ENCODE measurements at places on chromosomes 7 and 10.

- DNase-seq = no peak
Measured at GRCh38 chr7:22935269-22935668, 78.7 kb downstream of the HYCC1 start.

- DNase-seq = peak; percentile 47
Measured at GRCh38 chr10:70348228-70348850, 34.1 kb downstream of the LRRC20 start.

DNA sequence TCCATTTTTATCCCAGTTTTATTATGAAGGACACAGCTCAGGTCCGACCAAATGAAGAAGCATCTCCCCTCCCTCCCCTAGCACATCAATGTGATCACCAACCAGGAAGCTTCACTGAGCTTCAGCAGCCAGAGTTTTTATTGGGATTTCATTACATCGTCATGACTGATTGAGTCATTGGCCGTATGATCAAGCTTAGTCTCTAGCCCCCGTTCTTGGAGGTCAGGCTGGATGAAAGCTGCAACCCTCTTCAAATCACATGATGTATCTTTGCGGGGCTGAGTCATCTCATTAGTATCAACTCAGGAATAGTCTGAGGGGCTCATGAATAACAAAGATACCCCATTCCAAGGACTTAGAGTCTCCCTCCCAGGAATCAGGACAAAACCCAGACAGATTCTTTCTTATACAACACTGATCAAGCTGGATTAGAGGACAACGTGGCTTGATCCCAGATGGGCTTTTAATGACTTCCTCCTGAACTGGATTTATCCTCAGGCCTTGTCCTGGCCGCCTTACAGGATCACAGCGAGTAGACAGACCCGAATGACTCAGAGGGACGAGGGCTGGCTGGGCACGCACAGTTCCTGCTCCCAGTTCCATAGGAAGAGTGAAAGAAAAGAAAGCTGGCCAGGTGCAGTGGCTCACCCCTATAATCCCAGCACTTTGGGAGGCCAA, 14.5 kb downstream of the LIMK1 start:
- DNase-seq = no peak

DNA sequence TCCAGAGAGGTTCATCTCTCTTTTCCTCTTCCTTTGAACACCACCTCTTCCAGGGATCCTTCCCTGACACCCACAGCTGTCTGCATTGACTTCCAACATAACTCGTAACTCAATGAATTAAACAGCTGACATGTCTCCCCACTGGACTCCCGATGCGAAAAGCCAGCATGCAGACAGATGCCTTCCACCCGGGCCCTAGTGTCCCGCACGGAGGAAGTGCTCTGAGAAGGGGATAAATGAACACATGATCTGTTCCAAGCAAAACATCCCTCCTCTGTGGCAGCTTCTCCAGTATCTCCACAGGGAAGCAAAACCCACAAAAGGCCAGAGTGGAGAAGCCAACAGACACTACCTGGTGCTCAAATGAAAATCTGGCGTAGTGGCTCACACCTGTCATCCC, 28.3 kb downstream of the OGDHL start:
- DNase-seq = no peak

DNA sequence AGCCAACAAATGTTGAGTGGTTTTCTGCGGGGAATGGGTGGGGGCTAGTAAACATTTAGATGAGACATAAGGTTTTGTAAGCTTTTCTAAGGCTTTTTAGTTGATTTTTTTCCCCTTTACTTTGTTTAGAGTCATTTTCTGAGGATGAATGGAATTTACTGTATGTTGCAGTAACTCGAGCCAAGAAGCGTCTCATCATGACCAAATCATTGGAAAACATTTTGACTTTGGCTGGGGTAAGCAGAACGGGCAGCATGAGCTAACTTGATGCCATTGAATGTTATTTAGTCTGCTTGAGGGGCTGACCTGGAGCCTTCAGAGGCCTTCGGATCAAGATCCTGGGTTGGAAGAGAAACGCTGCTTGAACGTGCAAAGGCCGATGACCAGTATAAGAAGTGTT, 37.3 kb downstream of the FBH1 start:
- DNase-seq = no peak

DNA sequence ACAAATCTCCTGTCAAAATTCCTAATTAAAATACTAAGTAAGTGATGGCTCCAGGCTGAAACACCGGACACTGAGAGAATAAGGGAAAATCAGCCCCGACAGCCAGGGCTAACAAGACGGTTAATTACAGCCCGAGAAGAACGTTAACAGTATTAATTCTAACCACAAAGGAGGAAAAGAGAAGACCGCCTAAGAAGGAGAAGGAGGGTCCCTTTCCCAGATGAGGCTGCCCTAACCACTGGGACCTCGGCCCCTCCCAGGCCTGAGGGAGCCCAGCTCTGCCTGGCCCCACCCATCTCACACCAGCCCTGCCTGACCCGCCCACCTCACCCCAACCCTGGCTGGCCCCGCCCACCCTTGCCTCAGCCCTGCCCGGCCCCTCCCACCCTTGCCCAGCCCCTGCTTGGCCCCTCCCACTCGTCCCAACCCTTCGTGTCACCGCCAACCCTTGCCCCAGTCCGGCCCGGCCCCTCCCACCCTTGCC, 51.3 kb downstream of the PWWP2B start:
- peak; percentile 79 for DNase-seq

GRCh38 chr10:92203919-92204623, 86.8 kb downstream of the CPEB3 start:
- DNase-seq = no peak

DNA sequence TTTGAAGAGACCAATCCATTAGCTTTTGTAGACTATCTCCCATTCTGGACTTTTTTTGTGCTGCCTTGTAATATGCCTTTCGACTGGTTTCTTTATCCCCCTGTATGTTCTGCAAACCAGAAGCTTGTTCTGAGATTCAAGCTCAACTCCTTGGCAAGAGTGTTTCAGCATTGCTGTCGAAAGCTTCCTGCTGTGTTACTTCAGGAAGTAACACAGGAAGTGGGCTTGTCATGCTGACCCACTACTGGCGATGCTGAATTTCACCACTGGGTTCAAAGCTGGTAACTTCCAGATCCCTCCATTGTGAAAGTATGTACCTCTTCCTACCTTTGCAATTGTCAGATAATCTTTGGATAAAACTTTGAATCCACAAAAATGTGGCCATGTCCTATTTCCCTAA, 57.9 kb upstream of the INSYN2A start:
- DNase-seq = no peak

DNA sequence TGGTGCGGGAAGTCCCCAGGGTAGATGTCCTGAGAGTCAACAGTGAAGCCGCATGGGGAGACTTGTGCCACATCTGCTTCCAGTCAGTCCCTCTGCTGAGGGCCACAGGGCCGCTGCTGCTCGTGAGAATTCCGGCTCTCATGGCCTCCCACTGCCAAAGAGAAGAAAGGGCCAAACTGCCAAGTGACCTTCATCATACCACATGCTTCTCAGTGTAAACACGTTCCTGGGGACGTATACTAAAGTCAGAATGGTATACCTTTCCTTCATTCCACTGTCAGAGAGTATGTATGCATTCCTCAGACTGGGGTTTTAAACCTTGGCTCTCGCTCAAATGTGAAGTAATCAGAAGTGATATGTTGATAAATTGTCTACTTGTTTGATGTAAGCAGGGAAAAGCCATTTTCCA, 52.8 kb upstream of the SEC61G start:
- no peak for DNase-seq

DNA sequence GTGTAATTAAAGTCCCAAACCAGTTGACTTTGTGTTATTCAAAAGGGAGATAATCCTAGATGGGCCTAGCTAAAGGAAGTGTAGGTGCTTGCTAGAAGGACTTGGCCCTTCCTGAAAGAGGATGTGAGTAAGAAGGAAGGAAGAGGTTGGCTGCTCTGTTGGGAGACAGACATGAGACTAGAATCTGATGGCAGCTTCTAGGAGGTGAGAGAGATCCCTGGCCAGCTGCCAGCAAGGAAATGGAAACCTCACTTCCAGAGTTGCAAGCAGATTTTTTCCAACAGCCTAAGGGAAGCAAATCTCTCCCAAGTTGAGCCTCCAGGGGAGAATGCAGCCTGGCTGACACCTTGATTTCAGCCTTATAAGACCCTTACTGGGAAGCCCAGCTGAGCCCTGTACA, 368.4 kb upstream of the ZMIZ1 start:
- DNase-seq = no peak

DNA sequence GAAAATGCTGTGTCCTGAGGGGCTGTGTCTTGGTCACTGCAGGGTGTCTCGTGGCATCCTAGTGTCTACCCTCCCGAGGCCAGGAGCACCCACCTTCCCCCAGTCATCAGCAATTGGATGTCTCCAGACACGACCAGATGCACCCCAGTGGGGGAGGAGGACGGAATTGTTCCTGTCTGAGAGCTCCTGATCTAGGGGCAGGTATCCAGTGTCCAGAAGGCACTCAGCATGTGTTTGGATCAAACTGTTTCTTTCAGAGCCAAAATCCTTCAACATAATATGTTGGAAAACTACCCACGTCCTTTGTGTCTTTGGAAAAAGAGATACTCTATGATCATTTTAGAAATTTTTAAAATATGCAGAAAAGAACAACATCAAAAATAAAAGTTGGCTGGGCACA, 16.9 kb downstream of the PRKRIP1 start:
- no peak for DNase-seq

GRCh38 chr7:70630440-70630817, 501.5 kb upstream of the GALNT17 start:
- no peak for DNase-seq

DNA sequence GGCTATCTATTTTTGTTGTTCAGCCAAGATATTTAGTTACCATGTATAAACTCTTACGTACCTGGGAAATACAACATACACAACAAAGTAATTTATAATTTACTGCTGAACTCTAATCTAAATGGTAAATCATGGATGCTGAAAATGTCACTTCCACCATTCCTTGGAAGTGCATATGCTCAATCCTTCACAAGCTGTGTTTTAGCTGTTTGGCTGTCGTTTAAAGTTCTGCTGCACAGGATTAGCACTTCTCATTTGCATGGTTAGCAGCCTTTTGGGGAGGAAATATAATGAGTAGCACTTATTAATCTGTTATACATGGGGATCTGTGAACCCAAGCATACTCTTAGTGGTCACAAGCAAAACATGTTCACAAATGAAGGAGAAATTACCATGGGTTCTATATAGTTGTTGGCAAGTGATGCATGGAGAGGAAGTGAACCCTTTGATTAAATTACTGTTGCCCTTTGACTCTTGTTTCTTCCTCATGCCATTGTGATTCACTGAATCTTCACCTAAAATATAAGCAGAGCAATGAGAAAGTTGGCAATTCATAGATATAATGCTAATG, 18.5 kb downstream of the PIK3CG start:
- DNase-seq = no peak

DNA sequence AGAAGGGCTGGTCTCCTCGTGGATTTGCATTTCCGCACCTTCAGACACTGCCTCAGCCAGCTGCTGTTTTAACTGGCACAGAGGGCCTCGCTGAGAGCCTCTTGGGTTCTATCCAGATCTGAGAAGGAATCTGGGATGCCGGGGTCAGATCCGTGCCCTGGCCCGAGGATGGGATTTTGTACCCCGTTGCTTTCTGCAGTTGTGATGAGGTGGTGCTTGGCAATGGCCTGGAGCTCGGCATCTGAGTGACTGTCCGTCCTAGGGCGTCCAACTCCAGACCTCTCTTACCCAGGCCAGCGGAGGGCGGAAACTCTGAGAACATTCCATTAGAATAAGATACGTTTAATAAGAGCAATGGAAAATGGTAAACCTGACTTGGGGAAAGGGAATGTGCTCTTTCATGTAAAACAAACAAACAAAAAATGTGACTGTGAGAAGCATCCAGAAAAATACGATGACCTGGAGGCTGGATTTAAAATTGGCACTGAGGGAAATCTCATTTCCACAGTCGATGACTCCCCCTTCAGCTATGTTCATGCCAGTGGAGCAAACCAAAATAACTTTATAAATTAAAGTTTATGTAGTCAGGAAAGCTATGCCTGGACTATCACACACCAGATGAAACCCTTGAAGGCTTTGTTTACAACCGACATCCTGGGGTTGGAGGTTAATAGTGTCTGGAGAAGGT, 39.6 kb downstream of the GRK5 start:
- DNase-seq = no peak

DNA sequence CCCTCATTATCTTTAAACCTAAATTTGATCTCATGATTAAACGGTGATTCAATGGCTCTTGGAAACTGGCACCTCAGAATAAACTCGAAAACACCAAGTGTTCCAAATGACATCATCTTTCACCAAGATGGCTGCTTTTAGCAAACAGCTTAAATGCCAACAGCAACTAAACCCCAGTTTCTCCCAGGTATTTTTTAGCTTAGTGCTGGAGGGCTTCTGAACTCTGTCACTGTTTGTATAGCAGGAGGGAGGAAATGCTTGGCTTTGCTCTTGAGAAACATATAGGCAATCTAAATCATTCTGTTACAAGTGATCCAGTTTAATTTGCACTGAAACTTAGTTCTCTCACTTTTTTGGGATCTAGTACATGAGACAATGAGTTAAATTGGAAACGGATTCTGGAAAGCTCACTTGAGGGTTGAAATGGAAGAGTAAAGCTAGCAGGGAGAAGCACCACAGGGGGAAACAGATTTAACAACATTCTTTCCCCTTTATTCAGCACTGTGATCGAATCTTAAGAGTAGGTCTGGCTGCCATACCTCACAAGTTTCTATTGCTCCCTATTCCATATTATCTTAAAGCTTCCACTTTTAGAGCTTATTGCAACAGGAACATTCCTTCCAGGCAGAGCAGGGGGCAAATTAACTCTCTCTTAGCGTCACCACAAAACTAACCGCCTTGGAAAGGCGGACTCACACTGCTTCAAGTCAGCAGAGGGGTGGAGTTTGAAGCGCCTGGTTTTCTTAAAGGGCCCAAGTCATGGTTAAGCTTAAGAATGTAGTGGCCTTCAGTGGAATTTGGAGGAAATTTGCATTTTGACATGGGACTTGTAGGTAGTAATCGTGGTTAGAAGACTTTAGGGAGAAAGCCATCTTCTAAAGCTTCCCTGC, 1.8 kb upstream of the CCDC6 start:
- DNase-seq = peak; percentile 53

GRCh38 chr10:67506757-67507091, 189.3 kb downstream of the CTNNA3 start:
- no peak for DNase-seq

DNA sequence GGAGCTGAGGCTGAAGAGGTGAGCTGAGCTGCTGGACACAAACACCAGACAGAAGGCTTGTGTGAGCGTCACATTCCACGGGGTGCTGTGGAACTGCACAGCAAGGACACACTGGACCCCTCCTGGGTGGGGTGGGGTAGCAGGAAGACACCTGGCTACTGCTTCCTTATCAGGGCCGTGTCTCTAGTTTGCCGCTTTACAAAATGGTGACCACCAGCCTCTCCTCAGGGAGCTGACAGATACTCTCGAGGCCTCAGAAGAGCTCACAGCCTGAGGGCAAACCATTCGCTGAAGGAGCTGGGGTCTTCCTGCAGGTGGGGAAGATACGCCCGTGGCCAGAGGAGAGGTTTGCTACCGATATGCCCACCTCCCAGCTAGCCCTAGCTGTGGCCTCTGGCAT, 461.9 kb downstream of the PLXNA4 start:
- DNase-seq = no peak
